NCI-H1694 (cell line): ENCODE measurements at places on chromosomes 7 and 10.

GRCh38 chr10:42594246-42594650 is 44.1 kb downstream of the ZNF33B start:
- DNase-seq = no peak

DNA sequence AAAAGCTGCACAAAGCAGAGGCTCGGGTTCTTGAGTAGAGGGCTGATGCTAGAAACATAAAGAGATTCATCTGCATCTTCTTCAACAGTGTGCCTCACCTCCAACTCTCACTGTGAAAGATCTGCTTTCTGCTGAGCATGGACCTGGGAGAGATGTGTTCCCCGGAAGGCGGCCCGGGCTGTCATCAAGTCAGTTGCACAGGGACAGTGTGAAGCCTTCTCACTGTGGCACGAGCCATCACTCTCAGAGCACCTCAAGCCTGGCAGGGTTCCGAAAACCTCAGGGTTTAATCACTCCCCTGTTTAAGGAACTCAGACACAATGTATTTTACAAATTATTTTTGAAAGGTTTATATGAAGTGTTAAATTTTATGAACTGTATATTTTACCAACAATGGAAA is 98.7 kb downstream of the RBM20 start:
- DNase-seq = no peak

DNA sequence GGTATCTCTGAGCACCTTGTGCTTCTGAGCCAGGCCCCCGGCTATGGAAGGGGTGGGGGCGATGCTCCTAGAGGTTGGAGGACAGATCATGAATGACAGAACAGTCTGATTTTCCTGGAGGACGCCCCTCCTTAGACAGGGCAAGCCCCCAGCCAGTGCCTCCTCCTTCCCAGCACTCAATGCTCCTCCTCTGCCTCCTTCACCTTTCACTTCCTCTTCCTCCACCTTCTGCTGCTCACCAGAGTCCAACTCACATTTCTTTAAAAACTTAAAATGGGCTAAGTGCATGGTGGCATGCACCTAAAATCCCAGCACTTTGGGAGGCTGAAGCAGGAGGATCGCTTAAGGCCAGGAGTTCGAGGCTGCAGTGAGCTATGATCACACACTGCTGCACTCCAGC is 71.1 kb upstream of the CUX1 start:
- no peak for DNase-seq

- DNase-seq = no peak
Measured at GRCh38 chr7:100476903-100477870, 1.8 kb downstream of the TSC22D4 start.

DNA sequence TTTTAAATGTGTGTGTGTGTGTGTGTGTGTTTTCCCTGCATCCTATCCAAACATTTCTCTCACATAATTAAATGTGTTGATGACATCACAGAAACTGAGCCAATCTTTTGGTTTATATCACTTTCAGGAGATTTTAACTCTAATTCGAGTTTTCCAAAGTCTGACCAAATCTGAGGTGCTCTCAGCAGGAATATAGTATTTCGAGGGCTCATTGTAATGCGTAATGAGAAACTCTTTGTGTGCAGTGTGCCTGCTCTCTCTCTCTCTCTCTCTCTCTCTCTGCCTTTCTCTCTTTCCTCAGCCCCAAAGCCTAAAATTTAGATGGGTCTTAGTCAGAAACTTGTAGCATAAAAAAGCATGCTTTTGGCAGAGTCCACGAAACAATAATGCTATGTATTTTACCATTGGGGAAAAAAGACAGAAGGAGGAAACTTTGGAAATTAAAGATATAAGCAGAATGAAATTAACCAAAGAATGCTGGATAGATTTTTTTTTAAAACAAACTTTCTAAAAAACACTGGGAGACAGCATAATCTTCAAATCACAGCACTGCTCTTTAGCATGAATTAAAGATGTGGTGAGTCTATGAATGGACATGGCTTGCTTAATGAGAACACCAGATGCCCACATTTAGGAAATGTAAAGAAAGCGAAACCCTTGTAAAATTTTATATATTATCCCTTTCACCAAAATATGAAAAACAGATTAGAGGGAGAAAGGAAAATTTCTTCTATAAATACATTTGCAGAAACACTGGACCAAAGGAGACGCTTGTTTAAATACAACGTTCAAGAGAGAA is 206.8 kb upstream of the HABP2 start:
- no peak for DNase-seq

DNA sequence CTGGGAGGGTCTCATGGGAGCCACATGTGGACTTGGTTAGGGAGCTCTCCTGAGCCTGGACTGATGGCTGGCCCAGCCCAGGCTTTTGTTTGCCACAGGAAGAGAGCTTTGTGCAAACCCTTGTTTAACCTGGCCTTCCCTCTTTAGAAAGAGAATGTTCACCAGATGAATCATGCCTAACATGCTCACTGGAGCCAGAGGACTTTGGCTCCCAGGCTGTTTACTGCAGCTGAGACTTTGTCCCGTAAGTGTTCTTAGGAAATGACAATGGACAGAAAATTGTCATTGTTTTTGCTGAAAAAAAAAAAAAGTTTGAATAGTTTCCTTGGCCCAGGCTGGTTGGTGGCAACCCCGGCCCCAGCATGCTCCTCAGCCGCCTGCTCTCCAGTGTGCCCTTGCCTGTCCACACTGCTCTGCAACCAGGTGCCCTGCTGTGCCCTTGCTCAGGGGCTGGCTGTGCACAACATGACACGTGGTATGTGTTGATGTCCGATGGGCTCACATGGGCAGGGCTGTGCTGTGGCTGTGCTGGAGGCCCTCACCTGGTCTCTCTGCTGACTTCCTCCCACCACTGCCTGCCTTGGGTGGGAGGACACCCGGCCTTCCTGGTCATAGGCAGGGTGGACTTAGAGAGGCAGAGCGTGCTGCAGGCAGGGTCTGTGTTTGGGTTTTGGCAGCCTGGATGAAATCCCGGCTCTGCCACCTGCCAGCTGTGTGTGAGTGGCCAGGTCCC is 215.3 kb upstream of the ZNF32 start:
- no peak for DNase-seq

DNA sequence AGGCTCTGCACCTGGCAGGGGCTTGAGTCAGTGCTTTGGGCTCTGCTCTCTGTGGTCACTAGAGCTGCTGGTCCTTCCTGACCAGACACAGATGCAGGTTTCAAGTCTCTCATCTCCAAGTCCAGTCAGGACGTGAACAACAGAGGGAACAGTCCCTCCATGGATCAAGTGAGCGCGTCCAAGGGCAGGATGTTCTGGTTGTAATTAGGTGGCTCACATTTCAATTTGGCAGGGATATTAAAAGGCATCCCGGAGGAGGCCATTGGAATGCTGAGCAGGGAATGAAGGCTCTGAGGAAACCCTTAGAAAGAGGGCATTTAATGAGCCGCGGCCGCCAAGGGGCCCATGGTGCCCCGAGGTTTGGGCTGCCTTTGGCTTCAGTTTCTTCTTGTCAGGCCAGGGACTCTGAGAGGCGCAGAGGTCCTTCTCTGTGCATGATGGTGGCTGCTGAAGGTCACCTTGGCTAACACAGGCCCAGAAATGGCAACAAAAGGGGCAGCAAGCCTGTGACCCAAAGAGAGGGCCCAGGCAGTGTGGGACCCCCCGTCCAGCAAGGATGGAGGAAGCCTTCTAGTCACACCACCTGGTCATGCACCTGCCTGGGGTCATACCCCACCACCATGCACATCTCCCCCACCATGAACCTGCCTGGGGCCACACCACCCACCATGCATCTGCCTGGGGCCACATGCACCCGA is 30.7 kb upstream of the INPP5A start:
- DNase-seq = no peak

- no peak for DNase-seq
Measured at GRCh38 chr7:15358112-15358511, 203.7 kb downstream of the AGMO start.

GRCh38 chr7:51175316-51175991 is 141.2 kb downstream of the COBL start:
- no peak for DNase-seq

DNA sequence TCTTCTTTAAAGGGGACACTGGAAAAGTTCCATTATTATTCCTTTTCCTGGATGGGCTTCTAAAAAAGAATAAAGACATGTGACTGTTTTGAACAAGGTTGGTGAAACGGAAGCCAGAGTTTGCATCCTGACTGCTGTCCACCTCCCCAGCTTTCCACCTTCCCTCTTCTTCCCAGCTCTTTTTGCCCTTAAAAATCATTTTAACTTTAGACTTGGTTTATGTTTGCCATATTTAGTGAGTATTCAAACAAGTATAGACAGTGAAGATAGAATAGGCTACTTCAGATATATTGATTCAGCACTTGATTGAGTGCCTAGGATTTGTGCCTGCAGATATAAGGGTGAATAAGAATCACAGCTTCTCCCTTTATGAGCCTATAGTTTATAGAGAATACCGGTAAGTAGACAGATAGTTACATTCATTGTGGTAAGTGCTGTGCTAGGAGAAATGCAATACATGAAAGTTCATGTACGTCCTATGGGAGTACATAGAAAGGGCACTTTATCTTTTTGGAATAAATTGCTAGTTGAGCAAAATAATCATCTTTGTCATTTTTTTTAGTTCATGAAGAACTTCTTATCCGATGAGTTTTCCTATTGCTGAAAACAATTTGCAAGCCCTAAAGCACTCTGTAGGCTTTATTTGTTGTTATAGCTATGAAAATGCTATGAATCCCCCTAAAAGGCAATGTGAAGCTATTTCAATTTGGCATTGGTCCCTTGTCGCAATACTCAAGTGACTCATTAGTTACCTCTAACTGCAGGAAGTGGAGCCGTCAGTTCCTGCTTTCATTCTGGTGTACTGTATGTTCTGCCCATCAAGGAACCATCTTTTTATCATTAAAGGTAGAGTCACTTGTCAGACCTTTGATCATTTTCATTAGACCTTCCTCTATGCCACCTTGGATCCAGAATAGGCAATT is 57.2 kb upstream of the STRIP2 start:
- no peak for DNase-seq

- DNase-seq = no peak
Measured at GRCh38 chr7:157018997-157019608, 8.6 kb upstream of the MNX1 start.

GRCh38 chr7:40899151-40899550 is 764.3 kb downstream of the SUGCT start:
- DNase-seq = no peak

GRCh38 chr7:100486753-100487446 is 3.2 kb downstream of the NYAP1 start:
- DNase-seq = no peak

- DNase-seq = no peak
Measured at GRCh38 chr7:27925573-27926201, 185.7 kb downstream of the TAX1BP1 start.

DNA sequence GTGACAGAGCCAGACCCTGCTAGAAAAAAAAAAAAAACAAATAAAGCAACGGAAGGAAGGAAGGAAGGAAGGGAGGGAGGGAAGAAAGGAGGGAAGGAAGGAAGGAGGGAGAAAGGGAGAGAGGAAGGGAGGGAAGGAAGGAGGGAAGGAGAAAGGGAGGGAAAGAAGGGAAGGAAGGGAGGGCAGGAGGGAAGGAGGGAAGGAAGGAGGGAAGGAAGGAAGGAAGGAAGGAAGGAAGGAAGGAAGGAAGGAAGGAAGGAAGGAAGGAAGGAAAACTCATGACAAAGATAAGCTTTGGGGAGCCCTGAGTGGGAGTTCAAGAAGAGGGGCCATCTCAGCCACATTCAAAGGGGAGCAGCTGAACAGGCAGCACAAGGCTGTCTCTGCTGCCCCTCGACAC is 124.7 kb upstream of the MGMT start:
- no peak for DNase-seq

GRCh38 chr7:20744954-20745446 is 41.7 kb downstream of the SP8 start:
- no peak for DNase-seq

- DNase-seq = no peak
Measured at GRCh38 chr7:99027241-99027640, 116.7 kb downstream of the SMURF1 start.

GRCh38 chr10:15225511-15225910 is 57.0 kb upstream of the NMT2 start:
- DNase-seq = no peak

GRCh38 chr7:46282155-46282554 is 361.1 kb upstream of the IGFBP3 start:
- DNase-seq = no peak

DNA sequence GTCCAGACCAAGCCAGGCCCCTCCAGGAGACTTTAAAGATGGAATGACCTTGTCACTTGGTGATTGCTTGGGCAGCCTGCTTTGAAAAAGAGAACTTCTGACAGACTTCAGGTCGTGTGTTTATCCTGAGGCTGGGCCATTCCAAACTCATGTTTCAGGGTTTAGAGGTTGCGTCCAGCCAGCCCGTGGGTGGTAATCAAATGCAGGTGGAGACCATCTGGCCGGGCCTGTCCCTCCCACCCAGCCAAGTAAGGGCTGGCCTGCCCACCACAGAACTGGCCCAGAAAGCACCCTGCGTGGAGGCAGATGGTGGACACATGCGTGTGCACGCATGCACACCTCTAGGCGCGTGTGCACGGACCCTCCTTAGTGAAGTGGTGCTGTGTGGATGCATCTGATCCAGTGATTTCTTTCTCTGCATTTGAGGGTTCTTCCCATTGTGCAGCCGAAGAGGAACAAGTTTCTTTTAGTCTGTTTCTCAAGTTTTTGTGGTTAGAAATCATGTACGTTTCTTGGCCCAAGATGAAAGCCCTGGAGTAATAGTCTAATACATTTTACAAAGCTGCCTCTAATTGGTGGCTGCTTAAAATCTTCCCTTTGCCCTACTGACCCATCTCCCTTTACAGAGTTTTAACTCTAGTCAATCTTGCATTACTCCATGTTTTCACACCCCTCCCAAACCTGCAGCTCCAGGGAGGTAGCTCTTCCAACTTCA is 43.0 kb downstream of the SUFU start:
- no peak for DNase-seq

DNA sequence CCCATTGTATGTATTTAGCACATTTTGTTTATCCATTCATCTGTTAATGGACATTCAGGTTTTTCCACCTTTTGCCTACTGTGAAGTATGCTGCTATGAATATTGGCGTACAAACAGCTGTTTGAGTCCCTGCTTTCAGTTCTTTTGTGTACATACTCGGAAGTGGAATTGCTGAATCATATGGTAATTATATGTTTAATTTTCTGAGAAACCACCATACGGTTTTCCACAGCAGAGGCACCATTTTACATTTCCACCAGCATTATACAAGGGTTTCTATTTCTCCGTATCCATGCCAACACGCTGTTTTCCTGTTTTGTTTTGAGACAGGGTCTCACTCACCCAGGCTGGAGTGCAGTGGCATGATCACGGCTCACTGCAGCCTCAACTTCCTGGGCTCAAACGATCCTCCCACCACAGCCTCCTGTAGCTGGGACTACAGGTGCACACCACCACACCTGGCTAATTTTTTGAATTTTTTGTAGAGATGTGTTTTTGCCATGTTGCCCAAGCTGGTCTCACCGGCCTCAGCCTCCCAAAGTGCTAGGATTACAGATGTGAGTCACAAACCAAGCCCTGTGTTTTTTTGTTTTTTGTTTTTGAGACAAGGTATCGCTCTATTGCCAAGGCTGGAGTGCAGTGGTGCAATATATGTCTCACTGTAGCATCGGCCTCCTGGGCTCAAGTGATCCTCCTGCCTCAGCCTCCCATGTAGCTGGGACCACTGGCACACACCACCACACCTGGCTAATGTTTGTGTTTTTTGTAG is 22.1 kb upstream of the FBXW4 start:
- DNase-seq = no peak

GRCh38 chr10:120005207-120006201 is 113.0 kb downstream of the SEC23IP start:
- no peak for DNase-seq
